Amniotic stem cell (primary cell): ENCODE measurements at places on chromosomes 5 and 9.

- no peak for DNase-seq
These were observed 485.9 kb downstream of the EFNA5 start for GRCh38 chr5:107184871-107185270.

DNA sequence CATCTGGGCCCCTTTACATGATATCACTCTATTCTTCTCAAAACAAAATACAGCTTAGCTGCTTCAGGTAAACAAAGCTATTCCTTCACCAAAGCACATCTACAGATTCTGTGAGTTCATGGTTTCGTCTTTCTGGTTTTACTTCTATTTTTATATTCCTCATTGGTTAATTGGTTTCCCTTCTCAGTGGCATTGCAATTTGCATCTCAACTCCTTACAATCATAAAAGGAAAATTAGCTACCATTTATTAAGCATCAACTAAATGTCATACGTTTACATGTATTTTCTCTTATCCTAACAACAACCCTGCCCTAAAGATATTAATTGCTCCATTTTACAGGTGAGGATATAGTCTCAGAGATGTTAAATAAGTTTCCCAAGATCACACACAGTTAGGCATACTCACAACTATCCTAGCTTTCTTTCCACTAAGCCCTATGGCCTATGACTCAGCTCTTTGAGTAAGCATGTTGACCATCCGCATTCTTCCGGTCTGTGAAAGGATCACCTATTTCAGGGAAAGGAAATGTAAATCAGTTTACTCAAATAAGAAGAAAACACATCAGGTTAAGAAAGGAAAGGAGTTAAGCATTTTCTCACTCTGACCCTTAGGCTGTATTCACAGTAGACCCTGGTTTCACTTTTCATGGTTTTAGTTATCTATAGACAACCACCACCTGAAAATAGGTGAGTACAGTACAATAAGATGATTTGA lies 146.1 kb downstream of the CAAP1 start:
- DNase-seq = no peak

DNA sequence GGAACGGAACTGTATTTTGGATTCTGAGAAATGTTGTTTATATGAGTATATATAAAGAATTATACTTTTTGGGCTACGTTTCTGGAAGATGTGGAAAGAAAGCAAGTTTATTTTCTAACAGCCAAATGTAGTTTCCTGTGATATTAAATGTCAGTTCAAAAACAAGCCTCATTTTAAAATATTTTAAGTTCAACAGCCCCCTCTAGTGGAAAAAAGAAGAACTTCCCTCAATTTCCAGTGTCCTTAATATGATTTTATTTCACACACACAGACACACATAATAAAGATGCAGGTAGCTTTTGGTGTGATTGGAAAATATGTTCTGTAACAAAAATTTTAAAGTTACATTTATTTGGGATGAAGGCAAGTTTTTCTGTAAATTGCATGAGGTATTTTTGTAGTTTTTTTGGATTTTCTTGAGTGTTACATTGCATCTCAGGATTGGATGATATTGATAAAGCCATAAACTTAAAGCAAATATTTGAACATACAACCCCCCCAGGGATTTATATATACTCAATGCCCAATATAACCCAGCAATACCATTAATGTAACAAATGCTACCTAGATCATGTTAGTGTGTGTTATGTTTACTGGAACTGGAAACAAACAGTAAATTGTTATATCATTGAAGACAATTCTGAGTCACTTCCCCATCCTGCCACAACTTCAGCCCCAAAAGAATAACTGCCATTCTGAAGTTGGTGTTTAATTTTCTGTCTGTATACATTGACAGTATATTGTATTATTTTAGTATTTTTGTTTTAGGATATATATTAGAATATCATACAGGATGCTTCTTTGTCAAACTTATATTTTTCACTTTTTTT lies 54.0 kb downstream of the CCDC171 start:
- DNase-seq = peak; percentile 13

DNA sequence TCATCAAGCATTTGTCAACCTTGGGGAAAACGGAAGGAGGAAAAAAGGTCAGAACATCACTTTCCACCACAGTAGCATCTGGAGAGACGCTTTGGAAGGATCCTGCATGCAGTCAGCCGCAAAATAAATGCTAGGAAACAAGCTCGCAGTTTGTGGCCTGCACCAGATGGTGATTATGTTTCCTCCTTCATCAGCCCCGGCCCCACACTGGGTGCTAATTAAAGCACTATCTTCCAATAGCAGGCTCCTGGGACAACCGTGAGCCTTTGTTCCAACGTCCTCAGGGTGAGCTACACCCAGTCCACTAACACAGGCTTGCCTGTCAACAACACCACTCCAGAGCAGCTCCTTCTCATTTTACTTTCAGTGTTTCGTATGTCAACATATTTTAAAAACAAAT lies 64.0 kb downstream of the RNF130 start:
- DNase-seq = no peak

DNA sequence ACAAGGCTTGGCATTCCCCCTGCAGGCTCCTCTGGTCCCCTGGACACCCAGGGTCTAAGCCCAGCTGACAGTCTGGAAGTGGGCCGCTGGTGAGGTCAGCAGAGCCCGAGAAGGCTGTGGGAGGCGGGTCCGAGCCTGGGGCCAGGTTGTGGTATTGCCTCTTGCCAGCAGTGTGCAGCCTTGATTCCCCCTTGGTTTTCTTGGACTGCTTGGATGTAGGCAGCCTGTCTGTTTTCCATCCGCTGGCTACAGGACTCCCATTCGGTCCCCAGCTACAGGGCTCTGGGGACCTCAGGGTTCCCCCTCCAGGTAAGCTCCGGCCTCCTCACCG lies 1.6 kb downstream of the AIF1L start:
- DNase-seq = no peak

DNA sequence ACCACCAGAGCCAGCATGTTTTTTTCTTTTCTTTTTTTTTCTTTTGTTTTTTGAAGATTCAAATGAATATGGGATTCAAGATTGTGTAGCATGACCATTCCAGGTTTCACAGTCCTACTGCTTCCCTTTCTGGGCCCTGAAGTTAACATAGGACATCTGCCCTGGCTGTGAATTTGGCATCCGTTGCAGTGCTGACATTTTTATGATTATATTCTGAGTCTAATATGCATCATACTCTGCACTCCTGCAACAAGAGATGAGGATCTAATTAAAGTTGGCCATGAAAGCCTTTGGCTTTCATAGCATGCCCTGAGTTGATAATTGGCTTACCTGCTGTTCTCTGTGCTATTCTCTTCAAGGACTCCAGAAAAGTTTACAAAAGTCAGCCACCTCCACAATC lies 29.8 kb downstream of the C5orf22 start:
- no peak for DNase-seq

DNA sequence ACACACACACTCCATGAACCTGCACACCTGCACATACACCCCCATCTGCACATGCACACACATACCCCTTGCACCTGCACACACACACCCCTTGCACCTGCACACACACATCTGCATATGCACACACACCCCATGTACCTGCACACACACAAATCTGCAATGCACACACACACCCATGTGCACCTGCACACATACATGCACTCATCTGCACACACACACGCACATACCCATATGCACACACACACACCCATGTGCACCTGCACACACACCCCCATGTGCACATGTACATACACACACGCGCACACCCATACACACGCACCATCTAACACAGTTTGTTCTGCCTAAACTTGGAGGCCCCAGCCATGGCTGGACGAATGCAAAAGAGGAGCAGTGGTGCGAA lies 115.9 kb upstream of the SARDH start:
- DNase-seq = no peak

DNA sequence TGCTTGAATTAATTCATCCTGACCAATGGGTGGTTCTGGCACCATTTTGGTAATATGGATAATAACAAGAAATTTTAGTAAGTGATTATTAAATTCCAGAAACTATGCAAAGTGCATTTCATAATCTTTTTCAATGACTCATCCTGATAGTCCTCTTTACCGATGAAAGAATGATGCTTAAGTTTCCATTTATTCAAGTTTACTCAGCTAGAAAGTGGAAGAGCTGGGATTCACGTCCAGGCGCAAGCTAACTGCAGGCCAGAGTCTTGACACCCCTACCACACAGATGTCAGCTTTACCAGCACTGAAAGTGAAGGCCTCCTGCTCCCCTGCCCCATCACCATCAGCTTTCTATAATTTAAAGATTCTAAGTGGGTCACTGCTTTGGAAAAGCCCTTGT lies 493.5 kb upstream of the WWC1 start:
- no peak for DNase-seq
